ENCODE measurements at places on chromosomes 12 and 14.

- DNase-seq, result no peak
These were observed 50.5 kb downstream of the CRY1 start for GRCh38 chr12:107042801-107043200.

- no peak for DNase-seq
These were observed 9.6 kb downstream of the CNOT2 start for GRCh38 chr12:70252832-70253231.

GRCh38 chr14:57319636-57320192 lies 50.9 kb downstream of the AP5M1 start:
- DNase-seq, result no peak

DNA sequence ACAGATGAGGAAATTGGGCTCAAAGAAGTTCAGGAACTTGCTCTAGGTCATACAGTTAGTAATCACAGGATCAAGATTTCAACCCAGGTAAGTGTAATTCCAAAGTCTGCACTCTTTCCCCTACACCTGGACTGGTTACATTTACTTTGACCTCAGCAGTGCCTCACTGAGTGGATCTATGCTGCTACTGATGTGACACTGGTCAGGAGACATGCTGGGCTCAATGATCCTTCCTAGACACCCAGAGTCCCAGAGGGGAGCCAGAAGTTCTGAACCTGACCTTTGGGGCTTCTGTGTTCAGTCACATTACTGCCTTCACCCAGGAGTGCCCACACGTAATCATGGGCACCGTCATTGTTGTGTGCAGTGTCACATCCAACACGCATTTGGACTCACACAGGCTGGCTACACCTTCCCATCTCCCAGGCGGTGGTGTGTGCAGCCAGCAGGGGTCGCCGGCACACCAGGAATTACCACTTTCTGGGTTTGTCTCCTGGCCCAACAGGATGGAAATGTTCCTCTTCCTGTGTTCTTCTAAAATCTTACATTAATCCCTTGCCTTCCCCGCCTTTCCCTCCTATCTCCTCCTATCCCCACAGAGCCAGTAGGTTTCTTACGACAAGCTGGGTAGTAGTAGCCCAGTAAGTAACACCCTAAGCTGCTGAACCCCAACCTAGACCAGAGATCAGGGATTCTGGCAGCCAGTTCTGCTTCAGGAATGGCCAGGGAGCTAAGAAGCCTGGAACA lies 25.6 kb downstream of the CALCOCO1 start:
- peak; percentile 59 for DNase-seq

GRCh38 chr14:32468955-32469354 lies 139.9 kb downstream of the AKAP6 start:
- no peak for DNase-seq

DNA sequence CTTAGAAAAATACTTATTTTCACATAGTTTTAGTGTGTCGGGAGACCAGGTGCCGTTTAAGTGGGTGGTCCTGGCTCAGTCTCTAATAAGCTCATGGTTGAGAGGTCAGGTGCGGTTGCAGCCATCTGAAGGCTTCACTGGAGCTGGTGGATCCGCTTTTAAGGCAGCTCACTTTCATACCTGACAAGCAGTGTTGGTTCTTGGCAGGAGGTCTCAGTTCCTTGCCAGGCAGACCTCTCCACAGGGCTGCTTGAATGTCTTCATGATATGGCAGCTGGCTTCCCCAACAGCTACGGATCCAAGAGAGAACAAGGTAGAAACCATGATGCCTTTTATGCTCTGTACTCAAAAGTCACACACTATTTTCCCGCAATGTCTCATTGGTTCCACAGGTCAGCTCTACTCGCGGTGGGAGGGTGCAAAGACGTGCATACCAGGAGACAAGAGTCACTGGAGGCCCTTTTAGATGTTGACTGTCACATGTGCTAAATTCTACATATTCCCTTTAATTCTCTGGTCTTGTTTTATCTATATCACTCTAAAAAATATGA lies 8.0 kb upstream of the ZDHHC17 start:
- no peak for DNase-seq

GRCh38 chr14:68586896-68587751 lies 205.7 kb downstream of the ZFP36L1 start:
- DNase-seq, result no peak
